Activated CD8-positive, alpha-beta T cell treated with anti-CD3 and anti-CD28 coated beads, Interleukin-2, amount 10 ng/mL, durations not matched to agents 7 days and 5 days (primary cell): ENCODE measurements at places on chromosomes 12 and 14.
A peak's percentile ranks its signal among the peaks of the same experiment; 100 is the strongest.

- H3K4me1 ChIP-seq = no peaks in the 10 kb centered on the region
- no peak overlapping the region for H3K4me3 ChIP-seq
- DNase-seq = no peak
Measured at GRCh38 chr12:102907918-102908317, 9.1 kb downstream of the PAH start.

- H3K4me1 ChIP-seq = peaks cover 3% of the 10 kb centered on the region
- H3K36me3 ChIP-seq = peaks cover 38% of the 10 kb centered on the region
- peak overlapping the region; percentile 36 for H3K27ac ChIP-seq
Measured at GRCh38 chr12:113314121-113314529, 20.8 kb downstream of the SLC8B1 start.

DNA sequence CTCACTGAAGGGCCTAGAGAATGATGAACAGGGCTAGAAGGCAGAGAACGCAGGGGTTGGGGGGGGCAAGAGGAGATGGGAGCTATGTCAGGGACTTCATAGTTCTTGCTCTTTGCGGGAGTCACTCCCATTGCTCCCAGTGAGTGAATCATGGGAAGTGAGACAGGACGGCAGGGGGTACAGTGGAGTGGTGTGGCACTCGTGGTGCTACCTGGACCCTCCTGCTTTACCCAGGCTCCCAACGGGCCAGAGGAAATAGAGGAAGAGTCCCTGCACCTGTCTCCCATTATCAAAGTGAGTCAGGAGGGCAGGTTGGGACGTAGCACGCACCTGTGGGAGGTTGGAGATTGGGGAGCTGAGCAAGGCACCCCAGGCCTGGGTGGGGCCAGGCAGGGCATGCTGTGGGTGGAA, 1.3 kb upstream of the KRT8 start:
- peaks cover 3% of the 10 kb centered on the region for H3K27me3 ChIP-seq
- no peaks in the 10 kb centered on the region for H3K36me3 ChIP-seq
- no peak for DNase-seq

GRCh38 chr12:9587987-9588600, 19.6 kb downstream of the KLRB1 start:
- DNase-seq = no peak
- H3K27ac ChIP-seq = no peak overlapping the region
- H3K4me3 ChIP-seq = no peak overlapping the region
- no peaks in the 10 kb centered on the region for H3K4me1 ChIP-seq

DNA sequence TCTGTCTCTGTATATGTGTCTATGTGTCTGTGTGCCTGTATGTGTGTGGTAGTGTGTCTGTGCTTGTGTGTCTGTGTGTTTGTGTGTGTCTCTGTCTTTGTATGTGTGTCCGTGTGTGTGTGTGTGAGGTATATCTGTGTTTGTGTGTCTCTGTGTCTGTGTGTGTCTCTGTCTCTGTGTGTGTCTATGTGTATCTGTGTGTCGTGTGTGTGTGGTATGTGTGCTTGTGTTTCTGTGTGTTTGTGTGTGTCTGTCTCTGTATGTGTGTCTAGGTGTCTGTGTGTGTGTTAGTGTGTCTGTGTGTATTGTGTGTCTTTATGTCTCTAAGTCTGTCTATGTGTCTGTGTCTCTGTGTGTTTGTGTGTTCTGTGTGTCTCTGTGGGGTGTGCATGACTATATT, 158.6 kb downstream of the TMEM121 start:
- no peak overlapping the region for H3K4me3 ChIP-seq
- DNase-seq = no peak
- H3K36me3 ChIP-seq = no peaks in the 10 kb centered on the region
- H3K4me1 ChIP-seq = no peaks in the 10 kb centered on the region
- H3K27ac ChIP-seq = no peak overlapping the region

- no peak overlapping the region for H3K4me3 ChIP-seq
- no peaks in the 10 kb centered on the region for H3K36me3 ChIP-seq
- H3K4me1 ChIP-seq = no peaks in the 10 kb centered on the region
- DNase-seq = no peak
Measured at GRCh38 chr12:77575376-77575919, 255.2 kb upstream of the NAV3 start.

- no peak for DNase-seq
- H3K27me3 ChIP-seq = peaks cover 21% of the 10 kb centered on the region
- H3K4me3 ChIP-seq = no peak overlapping the region
- no peaks in the 10 kb centered on the region for H3K4me1 ChIP-seq
- no peaks in the 10 kb centered on the region for H3K36me3 ChIP-seq
Measured at GRCh38 chr14:55957950-55958349, 160.3 kb upstream of the PELI2 start.

DNA sequence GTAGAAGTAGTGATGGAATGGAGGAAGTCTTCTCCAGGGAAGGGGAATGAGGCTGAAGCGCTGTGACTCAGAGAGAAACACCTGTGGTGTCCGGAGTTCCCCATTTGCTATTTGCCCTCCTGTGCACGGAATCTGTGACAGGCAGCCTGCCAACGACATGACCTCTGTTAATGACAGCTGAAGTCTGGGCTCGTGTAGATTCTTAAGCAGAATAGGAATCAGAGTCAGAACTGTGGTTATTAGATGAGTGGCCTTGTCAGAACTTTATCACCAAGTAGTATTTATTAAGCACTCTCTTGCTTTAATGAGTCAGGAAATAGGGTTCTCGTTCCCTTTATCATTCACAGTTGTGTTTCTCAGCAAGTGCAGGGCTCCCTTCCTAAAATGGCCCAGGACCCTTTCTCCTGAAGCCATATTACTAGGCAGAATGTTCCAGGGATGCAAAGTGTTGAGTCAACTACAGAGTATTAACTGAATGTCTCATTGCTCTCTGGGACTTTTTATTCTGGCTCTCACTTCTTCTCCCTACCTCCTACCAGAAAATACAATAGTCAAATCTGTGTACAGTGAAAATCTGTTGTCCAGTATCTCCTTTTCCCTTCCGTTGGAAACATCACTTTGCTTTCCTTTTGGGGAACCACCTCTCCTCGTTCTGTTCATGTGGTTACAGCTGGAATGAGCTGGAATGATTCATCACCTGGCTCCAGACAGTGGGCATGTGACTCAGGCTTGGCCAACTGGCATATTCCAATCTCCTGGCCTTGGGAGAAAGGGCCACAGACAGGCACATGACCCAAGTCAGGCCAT, 77.8 kb upstream of the MAX start:
- H3K36me3 ChIP-seq = peaks cover 11% of the 10 kb centered on the region
- H3K4me3 ChIP-seq = no peak overlapping the region
- peak; percentile 33 for DNase-seq
- no peaks in the 10 kb centered on the region for H3K27me3 ChIP-seq
- peaks cover 11% of the 10 kb centered on the region for H3K4me1 ChIP-seq

DNA sequence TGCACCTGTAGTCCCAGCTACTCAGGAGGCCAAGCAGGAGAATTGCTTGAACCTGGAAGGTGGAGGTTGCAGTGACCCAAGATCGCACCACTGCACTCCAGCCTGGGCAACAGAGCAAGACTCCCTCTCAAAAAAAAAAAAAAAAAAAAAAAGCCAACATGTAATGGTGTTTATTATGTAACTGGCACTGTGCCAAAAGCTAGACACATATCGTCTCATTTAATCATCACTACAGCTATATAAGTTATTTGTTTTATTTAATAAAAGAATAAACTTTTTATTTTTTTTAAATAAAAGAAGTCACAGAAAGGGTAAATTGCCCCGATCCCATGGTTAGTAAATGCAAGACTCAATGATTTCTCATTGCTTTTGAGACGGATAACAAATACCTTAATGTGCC, 76.9 kb downstream of the PTCSC3 start:
- no peaks in the 10 kb centered on the region for H3K4me1 ChIP-seq
- H3K36me3 ChIP-seq = no peaks in the 10 kb centered on the region
- peaks cover 5% of the 10 kb centered on the region for H3K27me3 ChIP-seq
- H3K27ac ChIP-seq = no peak overlapping the region
- no peak overlapping the region for H3K4me3 ChIP-seq
- DNase-seq = no peak

GRCh38 chr12:4275016-4275869, 1.7 kb downstream of the CCND2 start:
- H3K27ac ChIP-seq = peak overlapping the region; percentile 99
- H3K36me3 ChIP-seq = peaks cover 68% of the 10 kb centered on the region
- H3K4me3 ChIP-seq = peak overlapping the region; percentile 99
- H3K27me3 ChIP-seq = no peaks in the 10 kb centered on the region

DNA sequence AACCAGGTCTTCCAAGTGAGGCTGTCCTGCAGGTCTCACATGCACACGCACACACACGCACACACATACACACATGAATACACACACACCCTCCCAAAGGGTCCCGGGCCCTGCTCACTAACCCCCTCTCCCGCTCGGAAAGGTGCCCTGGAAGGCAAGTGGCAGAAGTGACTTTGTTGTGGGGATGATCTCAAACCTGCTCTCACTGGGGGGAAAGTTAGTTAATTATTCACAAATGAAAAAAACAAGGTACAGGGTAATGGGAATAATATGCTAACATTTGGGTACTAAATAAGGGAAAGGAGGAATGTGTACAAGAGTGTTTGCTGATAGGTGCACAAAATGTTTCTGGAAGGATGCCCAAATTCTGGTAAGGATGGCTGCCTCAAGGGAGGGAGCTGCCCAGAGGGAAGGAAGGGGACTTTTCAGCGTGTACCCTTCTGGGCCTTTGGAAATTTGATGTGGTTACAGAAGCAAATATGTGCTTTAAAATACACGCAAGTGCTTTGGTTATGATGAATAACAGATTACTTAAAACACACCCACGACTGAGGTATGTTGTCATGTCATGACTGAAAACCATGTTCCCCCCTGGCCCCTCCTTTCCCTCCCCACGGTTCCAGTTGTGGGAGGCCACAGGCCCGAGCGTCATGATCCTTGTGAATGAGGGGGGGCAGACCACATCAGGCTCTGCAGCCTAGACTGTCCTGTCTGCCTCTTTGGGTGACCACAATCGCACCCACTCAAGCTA, 43.3 kb upstream of the PLEKHG6 start:
- no peak overlapping the region for H3K27ac ChIP-seq
- no peak overlapping the region for H3K4me3 ChIP-seq
- H3K36me3 ChIP-seq = no peaks in the 10 kb centered on the region
- peaks cover 2% of the 10 kb centered on the region for H3K4me1 ChIP-seq
- peaks cover 7% of the 10 kb centered on the region for H3K27me3 ChIP-seq

DNA sequence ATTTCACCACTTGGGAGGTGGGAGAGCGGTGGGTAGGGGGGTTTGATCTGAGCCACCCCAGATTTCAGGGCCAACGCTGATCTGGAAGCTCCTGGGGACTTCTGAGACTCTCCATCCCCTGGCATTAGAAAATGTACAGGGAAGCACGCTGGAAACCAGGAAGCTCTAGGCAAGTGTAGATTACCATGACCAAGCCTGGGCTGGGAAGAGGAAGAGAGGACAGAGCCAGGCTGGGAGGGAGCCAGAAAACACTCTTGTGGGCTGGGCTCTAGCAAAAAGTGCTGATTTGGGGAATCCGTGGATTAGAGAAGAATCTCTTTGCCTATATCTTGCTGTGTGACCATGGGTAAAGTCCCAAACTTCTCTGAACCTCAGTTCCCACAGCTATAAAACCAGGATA, 236.7 kb downstream of the BCL11B start:
- DNase-seq = no peak
- no peaks in the 10 kb centered on the region for H3K4me1 ChIP-seq
- H3K27me3 ChIP-seq = peaks cover 4% of the 10 kb centered on the region
- H3K36me3 ChIP-seq = no peaks in the 10 kb centered on the region
- H3K4me3 ChIP-seq = no peak overlapping the region

DNA sequence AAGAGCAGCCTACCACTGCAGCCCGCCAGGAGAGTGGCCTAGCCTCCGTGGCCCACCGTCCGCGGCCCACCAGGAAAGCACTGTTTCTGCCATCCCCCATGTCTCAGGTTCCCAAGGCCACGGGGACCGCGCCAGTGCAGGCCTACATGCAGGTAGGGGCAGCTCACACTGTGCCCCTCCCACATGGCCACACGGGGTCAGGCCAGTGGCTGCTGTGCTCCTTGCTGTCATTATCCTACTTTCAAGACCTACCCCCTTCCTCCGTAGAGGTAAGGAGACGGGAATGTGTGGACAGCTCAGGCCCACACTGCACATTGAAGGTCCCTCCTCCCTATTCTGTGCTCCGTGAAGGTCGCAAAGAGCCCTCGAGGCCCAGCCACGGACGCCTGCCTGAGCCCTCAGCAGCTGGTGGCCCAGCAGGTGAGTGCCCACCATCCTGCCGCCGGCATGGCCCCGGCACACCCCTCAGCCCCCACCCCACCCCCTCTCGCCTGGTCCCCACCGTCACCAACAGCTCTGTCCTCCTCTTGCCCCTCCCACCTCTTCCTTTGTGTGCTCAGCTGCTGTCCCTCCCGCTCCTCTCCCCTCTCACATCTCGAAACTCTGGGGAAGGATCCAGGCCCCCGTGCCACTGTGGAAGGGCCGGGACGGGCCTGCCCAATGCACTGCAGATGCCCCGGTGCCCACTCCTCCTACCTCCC, 10.0 kb downstream of the DDX51 start:
- H3K36me3 ChIP-seq = peaks cover 16% of the 10 kb centered on the region
- no peak for DNase-seq
- H3K4me3 ChIP-seq = no peak overlapping the region

- peaks cover 19% of the 10 kb centered on the region for H3K4me1 ChIP-seq
- DNase-seq = no peak
- no peaks in the 10 kb centered on the region for H3K36me3 ChIP-seq
- H3K27me3 ChIP-seq = no peaks in the 10 kb centered on the region
Measured at GRCh38 chr14:24086193-24086955, 7.7 kb upstream of the PCK2 start.

- no peak overlapping the region for H3K27ac ChIP-seq
- no peaks in the 10 kb centered on the region for H3K36me3 ChIP-seq
- peaks cover 2% of the 10 kb centered on the region for H3K27me3 ChIP-seq
- no peaks in the 10 kb centered on the region for H3K4me1 ChIP-seq
- H3K4me3 ChIP-seq = no peak overlapping the region
- DNase-seq = no peak
Measured at GRCh38 chr14:70033116-70033515, 153.9 kb downstream of the SMOC1 start.

DNA sequence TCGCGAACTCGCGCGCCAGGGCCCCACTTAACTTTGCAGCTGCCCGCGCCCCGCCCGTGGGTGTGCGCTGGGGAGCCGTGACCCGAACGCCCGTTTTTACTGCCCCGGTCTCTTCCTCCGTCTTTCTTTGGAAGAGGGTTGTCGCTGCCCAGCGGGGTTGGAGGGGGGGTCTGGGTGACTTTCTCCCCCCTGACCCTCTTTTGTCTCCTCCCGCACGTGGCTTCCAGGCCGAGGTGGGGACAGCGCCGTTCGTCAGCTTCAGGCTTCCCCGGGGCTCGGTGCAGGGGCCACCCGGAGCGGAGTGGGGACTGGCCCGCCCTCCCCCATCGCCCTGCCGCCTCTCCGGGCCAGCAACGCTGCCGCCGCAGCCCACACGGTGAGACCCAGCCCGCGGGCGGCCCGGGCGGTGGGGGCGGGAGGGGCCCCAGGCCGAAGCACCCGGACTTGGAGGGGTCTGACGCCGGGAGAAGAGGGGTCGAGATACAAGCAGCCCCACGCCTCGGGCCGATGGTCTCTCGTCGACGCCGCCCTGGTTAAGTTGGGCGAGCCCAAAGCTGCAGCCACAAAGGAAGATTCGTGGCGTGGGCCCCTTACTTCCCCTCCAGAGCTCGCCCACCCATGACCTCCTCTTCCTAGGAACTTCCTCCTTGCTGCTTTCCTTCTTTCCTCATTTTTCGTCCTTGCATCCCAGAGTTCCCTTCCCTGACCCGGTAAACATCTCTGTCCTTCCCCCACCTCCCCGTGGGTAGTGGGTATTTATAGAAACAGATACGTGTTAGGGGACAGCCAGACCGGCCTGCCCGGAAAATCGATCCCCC, 1.2 kb downstream of the DYRK2 start:
- H3K27me3 ChIP-seq = no peaks in the 10 kb centered on the region
- peak overlapping the region; percentile 94 for H3K4me3 ChIP-seq
- peaks cover 39% of the 10 kb centered on the region for H3K36me3 ChIP-seq
- H3K27ac ChIP-seq = peak overlapping the region; percentile 87
